ENCODE measurements at places on chromosomes 7 and 10.

- DNase-seq = no peak
Measured at GRCh38 chr10:5813091-5813340, 218 bp downstream of the GDI2 start.

DNA sequence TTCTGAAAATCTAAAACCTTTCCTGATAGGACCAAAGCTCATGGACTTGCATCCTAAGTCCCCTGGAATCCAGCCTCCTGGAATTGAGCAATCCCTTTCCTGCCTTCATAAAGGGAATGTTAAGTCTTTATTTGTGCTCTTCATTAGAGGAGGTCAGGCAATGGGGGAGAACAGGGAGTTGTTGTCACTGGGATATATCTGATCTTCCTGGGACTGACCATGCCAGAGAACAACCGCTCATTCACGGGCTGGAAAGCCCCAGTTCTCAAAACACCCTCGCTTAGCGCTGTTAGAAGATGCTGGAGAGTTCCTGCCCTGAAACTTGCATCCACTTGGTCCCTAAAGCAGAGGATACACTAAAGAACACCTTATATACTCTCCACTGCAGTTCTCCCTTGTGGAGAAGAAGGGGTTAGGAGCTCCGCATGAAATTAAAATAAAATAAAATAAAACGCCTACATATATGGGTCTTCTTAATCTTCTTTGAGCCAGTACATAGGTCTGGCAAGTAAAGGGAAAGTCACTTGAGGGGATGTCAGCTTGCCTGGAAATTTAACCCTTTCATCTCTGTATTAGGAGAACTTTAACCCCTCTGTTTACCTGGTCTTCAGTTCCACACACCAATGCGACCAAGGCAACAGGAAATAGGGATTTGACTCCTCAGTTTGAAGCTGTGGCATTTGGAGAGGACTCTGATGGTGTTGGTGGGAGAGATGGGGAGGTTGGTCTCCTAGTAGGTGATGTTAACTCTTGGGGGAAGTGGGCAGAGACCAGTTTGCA lies 1.2 kb downstream of the SORCS1 start:
- DNase-seq = no peak

DNA sequence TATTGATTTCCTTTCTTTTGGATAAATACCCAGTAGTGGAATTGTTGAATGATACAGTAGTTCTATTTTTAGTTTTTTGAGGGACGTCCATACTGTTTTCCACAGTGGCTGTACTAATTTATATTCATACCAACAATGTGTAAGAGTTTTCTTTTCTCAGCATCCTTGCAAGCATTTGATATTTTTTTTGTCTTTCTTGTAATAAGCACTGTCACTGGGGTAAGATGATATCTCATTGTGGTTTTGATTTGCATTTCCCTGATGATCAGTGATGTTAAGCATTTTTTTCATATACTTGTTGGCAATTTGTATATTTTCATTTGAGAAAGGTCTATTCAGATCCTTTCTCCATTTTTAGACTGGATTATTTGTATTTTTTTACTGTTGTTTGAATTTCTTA lies 308.7 kb downstream of the PTEN start:
- DNase-seq = no peak

GRCh38 chr10:17606547-17607040 lies 10.6 kb downstream of the HACD1 start:
- no peak for DNase-seq

DNA sequence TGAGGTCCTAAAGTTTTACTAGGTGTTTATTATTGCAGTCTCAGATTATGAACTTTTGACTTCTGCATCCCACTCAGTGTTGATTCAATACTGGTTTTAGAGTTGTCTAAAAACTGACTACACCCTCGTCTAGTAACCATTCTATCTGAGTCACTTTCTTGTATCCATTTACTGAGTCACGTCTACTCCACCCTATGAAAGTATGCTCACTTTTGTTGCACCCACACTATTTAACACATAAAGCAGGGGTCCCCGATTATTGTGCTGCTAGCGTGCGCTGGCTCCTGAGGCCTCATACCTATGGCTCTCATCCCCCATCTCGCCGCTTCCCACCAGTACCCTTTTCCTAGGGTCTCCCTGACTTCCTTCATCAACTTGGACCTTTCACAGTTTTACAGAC lies 2.0 kb downstream of the SAMD9 start:
- no peak for DNase-seq

- DNase-seq = no peak
Measured at GRCh38 chr7:138979988-138980562, 1.1 kb downstream of the KIAA1549 start.

DNA sequence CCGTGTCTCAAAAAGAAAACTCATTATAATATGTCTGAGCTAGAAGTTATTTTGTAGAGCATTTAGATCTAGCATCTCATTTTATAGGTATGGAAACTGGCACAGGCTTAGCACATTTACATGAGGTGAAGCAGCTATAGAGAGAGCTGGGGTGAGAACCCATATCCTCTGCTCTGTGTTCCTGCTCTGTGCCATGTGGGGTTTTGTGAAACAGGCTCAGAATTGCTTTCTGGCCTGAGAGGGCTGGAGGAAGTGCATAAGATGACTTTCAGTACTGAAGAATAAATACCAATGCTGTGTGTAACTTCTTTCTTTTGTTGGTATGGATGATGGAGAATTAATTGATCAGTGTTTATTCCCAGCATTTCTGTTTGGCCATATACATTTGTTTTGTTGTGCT lies 159.1 kb downstream of the LRRC4 start:
- DNase-seq = no peak

DNA sequence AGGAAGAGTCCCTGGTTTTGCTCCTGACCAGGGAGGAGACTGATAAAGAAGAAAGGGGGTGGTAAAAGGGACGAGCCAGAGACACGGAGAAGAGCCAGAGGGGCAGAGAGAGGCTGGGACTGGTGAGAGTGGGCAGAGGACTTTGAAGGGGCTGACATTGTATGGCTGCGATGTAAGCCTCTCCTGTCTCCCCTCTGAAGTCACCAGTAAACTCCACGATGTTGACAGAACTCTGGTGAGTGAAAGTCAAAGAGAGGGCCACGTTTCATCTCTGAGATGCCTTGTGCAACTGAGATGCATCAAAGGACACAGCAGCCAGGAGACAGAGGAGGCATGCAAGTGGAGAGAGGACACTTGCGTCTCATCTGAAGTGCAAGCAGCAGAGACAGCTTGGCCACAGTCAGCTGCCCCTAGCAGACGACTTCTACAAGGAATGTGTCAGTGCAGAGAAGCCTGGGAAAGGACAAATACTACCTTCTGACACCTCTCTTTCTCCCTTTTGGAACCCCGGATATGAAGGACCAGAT lies 54.3 kb downstream of the SMKR1 start:
- DNase-seq = no peak

DNA sequence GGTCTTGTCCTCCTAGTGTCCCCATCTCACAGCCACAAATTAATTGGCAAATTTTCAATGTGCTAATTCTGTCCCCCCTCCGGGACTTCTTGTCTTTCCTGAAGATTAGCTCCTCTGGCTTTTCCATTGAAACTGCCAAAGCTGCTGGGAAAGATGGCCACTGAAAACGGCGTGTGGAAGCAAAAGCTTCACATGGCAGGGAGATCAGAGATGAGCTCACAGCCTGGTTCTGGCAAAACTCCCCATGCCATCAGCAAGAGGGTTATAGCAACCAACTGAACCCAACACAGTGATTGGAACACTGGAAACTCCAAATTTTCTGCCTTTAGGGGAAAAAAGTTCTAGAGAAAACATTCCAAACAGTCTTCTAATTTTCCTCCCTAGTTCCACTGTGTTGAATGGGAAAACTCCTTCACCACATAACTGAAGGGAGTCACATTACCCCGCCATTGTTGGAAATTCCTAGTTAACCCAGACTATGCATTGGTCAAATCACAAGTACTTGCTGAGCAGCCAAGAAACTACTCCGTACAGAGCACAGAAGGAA lies 37.0 kb downstream of the NRAP start:
- DNase-seq = no peak

- no peak for DNase-seq
Measured at GRCh38 chr10:50396491-50397311, 145.4 kb upstream of the ASAH2 start.

GRCh38 chr7:47647181-47647917 lies 65.4 kb upstream of the TNS3 start:
- no peak for DNase-seq

DNA sequence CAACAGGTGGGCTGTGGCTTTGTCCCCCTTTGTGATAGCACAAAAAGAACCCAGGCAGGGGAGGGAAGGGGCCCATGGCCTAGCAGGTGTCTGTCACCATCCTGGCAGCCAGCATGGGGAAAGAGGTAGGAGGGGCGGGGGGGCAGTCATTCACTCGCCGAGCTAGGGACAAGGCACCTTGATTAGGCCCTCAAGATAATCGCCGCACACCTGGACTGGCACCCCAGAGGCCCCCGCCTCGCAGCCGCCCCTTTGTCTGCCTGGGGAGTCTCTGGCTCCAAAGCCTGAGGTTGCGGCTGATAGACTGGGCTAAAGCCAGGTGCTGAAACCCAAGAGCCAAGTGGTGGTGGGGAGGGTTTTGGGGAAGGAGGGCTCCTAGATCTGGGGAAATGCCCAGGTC lies 151.2 kb upstream of the PCBD1 start:
- no peak for DNase-seq

DNA sequence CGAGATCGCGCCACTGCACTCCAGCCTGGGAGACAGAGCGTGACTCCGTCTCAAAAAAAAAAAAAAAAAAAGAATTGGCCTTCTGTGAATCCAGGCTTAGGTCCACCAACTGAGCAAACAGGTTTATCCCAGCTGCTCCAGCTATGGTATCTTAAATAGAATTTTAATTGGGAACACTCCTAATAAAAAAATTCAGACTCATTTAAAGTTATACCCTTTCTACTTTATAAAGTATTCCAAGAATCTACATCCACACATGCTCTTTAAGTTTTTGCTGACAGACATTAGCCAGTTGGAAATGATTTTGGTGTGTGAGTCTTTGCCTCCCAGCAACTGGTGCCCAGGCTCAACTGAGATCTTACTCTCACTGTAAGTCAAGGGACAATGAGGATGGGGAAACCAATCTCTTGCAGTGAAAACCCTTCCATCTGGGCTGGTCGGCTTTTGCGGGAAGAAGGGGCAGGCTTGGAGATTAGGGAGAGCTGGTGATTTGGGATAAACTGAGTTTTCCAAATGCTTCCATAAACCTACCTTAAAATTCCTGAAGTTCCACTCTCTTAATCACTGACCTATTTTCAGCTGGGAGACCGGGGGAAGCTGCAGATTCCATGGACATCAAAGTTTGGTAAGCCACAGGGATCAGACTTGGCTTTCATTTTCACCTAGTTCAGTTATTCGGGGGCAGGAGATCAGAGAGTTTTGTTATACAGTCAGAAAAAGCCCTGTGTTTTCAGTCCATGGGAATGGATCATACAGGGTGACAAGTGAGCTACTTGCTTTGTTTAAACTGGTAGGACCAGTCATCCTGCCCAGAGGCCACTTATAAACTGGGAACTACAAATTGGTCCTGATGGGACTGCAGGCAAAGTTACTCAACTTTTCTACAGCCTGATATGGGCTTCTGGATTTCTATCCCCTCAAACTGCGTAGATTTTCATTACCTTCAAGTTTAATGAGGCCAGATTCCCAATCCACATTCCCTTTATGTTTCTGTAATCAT lies 89.3 kb upstream of the ZNF746 start:
- no peak for DNase-seq

DNA sequence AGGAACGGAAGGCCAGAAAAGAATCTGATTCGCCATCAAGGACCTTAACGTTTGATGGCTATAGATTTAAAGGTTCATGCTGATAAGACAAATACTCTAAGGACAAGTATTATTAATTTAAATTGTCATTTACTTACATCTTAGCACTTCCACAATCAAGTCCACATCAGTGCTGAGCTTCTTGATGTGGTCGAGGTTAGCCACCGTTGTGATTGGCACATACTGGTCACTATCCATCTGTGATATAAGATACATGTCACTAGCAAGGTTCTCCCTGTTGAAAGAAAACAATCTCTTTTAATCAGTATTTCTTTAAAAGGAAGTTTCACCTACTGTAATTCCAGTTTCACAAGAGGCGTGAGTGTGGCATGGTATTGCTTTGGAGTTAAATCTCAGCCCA lies 88.7 kb downstream of the LARP4B start:
- DNase-seq = no peak

- no peak for DNase-seq
Measured at GRCh38 chr10:37495415-37495814, 362.0 kb downstream of the ZNF248 start.

DNA sequence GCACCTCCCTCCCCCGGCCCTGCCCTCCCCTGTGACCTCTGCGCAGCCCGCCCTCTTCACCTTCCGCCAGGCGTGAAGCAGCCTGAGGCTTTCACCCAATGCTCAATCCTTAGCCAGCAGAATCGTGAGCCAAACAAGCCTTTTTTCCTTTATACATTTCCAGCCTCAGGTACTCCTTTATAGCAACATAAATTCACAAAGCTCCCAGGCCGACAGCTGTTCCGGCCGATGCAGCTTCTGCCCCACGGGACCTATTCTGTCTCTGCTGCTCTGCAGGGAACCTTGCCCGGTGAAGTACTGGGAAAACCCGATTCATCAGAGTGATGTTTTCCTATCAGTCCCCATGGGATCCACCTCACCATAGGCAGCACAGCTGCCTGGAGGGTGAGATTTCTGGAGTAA lies 87.4 kb downstream of the CHST15 start:
- no peak for DNase-seq

- DNase-seq = no peak
Measured at GRCh38 chr10:101367569-101368453, 13.8 kb downstream of the BTRC start.

- DNase-seq = no peak
Measured at GRCh38 chr10:32692174-32692573, 246.2 kb downstream of the CCDC7 start.

DNA sequence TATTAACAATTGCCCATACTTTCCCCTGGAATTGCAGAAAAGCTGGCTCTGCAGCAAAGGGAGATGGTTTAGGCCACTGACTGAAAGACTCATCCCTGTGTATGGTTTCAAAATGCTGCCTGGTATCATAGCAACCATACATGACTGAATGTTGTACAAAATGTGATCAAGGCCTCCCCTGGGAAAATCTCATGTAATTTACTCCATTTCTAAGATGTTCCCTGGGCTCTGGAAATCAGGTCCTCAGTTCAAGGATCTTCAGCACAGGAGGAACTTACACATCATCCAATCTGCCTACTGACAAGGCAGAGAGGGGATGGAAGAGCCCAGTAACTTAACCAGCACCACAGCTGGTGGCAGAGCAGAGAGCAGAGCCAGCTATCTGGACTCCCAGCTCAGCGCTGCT lies 111.8 kb downstream of the JAZF1 start:
- no peak for DNase-seq

- DNase-seq = no peak
Measured at GRCh38 chr10:96462606-96463151, 51.0 kb downstream of the TLL2 start.

GRCh38 chr7:82212466-82212865 lies 231.1 kb downstream of the CACNA2D1 start:
- DNase-seq = no peak

GRCh38 chr10:102648889-102649796 lies 4.9 kb downstream of the TRIM8 start:
- DNase-seq = no peak

- DNase-seq = no peak
Measured at GRCh38 chr10:18278181-18278580, 138.0 kb downstream of the CACNB2 start.

GRCh38 chr7:30731581-30731980 lies 20.4 kb upstream of the INMT start:
- no peak for DNase-seq

GRCh38 chr10:97701438-97702069 lies 12.0 kb upstream of the MARVELD1 start:
- no peak for DNase-seq

Data from stimulated activated CD4-positive, alpha-beta T cell treated with anti-CD3 and anti-CD28 coated beads, Interleukin-1b, Interleukin-23, amount 100 ng/mL, for 1 hour (primary cell).